ENCODE measurements at places on chromosomes 7 and 10.

- H3K4me3 ChIP-seq: no peak overlapping the region
- no peaks in the 10 kb centered on the region for H3K4me1 ChIP-seq
- no peak overlapping the region for H3K27ac ChIP-seq
- H3K27me3 ChIP-seq: no peaks in the 10 kb centered on the region
- H3K36me3 ChIP-seq: no peaks in the 10 kb centered on the region
Measured at GRCh38 chr7:120792091-120792860, 65.7 kb downstream of the TSPAN12 start.

DNA sequence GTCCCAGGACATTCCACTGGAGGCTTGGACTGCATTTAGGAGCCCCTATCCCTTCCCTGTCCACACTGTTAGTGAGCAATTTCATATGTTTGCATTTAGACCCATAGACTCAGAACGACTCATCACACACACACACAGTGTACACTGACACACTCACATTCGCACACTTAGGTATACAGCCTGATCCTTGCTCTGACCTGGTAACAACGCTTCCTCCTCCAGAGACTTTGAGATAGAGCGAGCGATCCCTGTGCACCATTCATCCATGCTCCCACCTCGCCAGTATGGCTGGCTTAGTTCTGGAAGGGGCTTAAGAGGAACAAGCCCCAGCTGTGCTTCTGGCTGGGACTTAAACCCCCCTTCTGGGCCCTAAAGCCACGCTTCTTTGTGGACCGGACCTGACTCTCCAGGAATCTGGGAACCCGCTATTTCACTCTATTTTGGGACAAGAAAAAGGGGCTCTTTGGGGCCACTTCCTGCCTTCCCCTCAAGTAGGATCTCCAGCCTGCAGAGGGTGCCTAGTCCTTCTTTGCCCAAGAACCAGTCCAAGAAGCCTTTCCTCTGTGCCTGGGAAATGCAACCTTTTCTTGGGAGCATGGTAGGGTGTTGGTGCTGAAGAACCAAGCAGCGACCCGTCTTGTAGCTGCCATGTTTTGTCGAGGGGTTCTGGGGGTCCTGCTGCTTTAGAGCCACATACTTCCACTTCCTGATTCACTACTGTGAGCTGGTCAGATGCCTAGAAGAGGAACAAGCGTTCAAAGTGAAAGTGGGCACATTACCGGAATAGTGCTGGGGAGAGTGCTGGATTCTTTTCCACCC lies 1.1 kb upstream of the HOXA13 start:
- peaks cover 33% of the 10 kb centered on the region for H3K4me1 ChIP-seq
- H3K27me3 ChIP-seq: peaks cover 95% of the 10 kb centered on the region
- no peak overlapping the region for H3K27ac ChIP-seq
- H3K36me3 ChIP-seq: no peaks in the 10 kb centered on the region
- no peak for DNase-seq

DNA sequence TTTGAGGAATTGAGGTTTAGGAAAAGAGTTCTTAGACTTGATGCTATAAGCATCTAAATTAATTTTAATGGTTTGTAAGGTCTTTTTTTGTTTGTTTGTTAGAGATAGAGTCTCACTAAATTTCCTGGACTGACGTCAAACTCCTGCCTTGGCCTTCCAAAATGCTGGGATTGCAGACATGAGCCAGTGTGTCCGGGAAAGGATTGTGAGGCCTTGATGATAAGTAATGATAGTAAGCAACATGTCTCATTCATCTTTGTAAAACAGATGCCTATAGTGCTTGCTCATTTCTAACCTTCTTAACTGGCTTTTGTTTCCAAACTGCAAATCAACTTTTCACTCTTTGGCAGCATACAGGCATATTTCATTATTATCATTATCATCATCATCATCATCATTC lies 176.0 kb upstream of the KCND2 start:
- H3K27me3 ChIP-seq: no peaks in the 10 kb centered on the region
- no peak overlapping the region for H3K27ac ChIP-seq
- H3K4me3 ChIP-seq: no peak overlapping the region
- no peaks in the 10 kb centered on the region for H3K4me1 ChIP-seq
- no peak for DNase-seq

DNA sequence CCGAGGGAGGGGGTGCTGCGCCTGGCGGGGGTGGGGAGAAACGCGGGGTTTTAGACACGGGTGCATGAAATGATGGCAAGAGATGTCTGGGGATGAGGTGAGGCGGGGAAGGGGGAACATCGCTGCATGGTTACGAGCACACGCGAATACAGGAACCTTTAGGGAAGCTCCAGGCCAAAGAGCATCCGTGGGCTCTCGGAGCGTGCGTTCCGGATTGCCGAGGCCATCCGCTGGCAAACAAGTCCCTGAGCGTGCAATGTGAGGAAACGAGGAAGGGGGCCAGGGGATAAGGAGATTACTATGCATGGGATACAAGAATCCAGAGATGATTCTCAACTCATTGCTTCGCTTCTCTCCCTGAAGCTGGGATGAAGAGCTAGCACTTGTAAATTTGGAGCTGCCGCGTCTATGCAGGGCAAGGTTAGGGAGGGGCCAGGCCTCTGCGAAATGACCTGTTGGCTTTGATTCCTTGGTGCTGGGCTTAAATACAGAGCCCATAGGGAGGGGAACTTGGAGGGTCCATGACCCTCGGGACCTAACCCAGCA lies 520 bp upstream of the WNT2 start:
- no peak for DNase-seq
- H3K4me1 ChIP-seq: peaks cover 25% of the 10 kb centered on the region
- no peak overlapping the region for H3K27ac ChIP-seq
- H3K36me3 ChIP-seq: no peaks in the 10 kb centered on the region
- peaks cover 54% of the 10 kb centered on the region for H3K27me3 ChIP-seq
- peak overlapping the region; percentile 43 for H3K4me3 ChIP-seq

GRCh38 chr10:86533328-86533727 lies 11.7 kb upstream of the WAPL start:
- no peaks in the 10 kb centered on the region for H3K36me3 ChIP-seq
- H3K27me3 ChIP-seq: peaks cover 25% of the 10 kb centered on the region
- H3K4me3 ChIP-seq: no peak overlapping the region

DNA sequence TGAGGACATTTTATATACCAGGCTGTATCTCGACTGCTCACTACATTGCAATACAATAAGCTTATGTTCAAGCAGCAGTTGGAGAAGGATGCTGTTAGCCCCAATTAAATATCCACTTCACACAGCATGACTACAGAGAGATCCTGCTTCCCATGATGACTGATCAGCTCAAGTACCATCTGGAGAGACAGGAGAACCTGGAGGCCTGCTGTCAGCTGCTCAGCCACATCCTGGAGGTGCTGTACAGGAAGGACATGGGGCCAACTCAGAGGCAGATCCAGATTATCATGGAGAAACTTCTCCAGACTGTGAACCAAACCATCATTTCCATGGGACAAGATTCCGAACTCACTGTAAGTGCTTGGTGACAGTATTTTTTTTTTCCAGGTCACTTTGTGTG lies 22.5 kb downstream of the RNF133 start:
- no peaks in the 10 kb centered on the region for H3K27me3 ChIP-seq
- no peak for DNase-seq
- no peak overlapping the region for H3K4me3 ChIP-seq
- H3K4me1 ChIP-seq: no peaks in the 10 kb centered on the region
- no peaks in the 10 kb centered on the region for H3K36me3 ChIP-seq
- no peak overlapping the region for H3K27ac ChIP-seq

DNA sequence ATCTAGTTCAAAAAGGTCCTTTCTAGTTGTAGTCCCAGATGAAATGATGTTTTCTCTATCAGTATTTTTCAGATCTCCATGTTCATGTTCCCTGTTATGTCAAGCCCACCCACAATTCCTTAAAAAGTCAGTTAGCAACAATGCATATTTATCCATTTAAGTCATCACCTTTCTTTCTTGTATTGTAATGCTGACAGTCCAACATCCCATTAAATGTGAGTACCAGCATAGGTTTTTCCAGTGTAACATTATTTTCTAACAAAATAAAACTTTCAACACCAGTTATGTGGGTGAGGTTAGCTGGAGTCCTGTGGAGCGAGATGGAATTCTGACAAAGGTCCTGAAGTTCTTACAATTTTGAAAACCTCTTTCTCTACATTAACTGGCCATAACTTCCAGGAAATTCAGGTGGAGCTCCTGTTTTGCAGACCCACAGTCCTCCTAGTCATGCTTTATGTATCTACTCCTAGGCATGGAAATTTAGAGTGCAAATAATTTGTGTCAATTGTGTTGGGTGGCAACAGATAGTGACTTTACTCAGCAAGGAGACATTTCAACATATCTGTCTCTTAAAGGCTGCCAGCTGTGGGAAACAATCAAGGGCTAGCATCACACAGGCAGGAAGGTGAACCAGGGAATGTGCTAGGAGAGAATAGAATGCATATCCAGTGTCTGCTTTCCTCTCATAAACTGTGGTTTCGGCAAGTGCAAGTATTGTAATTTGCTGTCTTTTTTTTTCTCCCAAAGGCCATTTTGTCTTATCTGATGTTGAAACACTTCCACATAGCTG lies 162.6 kb downstream of the MTERF1 start:
- no peak overlapping the region for H3K4me3 ChIP-seq
- H3K27ac ChIP-seq: no peak overlapping the region
- H3K4me1 ChIP-seq: no peaks in the 10 kb centered on the region
- no peak for DNase-seq

- no peaks in the 10 kb centered on the region for H3K36me3 ChIP-seq
- no peak overlapping the region for H3K27ac ChIP-seq
- no peaks in the 10 kb centered on the region for H3K27me3 ChIP-seq
- H3K4me3 ChIP-seq: no peak overlapping the region
Measured at GRCh38 chr10:124225029-124225466, 131.7 kb upstream of the CHST15 start.

DNA sequence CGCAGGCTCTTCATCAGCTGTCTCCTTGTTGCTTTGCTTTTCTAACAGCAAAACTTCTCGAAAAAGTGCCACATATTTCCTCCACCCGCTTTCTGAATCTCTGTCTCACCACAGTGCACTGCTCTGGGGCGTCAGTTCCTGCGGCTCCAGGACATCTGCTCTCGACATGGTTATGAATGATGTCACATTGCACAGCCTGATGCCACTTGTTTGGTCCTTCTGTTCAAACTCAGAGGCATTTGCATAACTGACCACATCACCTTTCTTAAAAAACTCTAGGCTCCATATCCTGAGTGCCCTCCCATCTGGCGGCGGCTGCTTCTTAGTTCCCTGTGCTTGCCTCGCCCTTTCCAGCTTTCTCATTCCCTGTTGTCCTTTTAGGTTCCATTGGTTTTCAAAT lies 469.3 kb upstream of the COBL start:
- no peak overlapping the region for H3K27ac ChIP-seq
- H3K27me3 ChIP-seq: no peaks in the 10 kb centered on the region
- H3K36me3 ChIP-seq: no peaks in the 10 kb centered on the region
- no peak overlapping the region for H3K4me3 ChIP-seq
- no peaks in the 10 kb centered on the region for H3K4me1 ChIP-seq
- DNase-seq: no peak

DNA sequence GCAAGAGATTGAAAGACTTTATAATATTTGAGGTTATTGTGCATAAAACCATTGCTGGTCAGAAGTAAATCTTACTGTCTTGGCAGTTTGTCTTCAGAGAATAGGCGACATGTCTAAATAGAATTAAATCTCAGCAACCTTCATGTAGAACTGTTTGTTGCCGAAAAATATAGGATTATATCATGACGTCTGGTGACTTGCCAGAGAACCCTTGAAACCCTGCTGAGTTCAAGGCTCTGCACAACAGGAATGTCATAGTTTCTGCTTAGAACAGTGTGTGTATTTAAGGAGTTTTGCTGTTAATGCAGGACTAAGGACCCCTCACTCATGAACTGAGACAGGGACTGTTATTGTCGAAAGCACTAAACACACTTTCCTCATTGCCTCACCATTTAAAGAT lies 206.4 kb upstream of the ETV1 start:
- H3K27ac ChIP-seq: peak overlapping the region; percentile 83
- DNase-seq: no peak
- no peaks in the 10 kb centered on the region for H3K36me3 ChIP-seq
- H3K4me1 ChIP-seq: no peaks in the 10 kb centered on the region
- no peaks in the 10 kb centered on the region for H3K27me3 ChIP-seq

DNA sequence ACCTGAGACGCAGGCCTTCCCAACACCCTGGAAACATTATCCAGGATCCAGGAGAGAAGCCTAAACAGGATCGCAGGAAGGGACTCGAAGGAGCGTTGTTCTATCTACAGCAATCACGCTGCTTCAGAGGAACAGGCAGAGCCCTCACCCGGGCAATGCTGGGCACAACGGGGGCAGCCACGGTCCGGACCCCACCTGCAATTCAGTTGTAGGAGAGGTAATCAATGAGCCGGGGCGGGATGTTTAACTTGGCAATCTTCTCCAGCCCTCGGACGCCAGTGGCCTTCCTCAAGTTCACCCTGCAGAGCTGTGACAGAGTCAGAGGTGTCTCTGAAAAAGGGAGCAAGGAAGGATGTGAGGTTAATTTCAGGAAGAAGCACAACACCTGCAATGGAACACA lies 25.9 kb downstream of the ASB13 start:
- no peak overlapping the region for H3K4me3 ChIP-seq
- no peak overlapping the region for H3K27ac ChIP-seq
- peaks cover 53% of the 10 kb centered on the region for H3K36me3 ChIP-seq
- no peaks in the 10 kb centered on the region for H3K27me3 ChIP-seq
- H3K4me1 ChIP-seq: peaks cover 4% of the 10 kb centered on the region
- DNase-seq: no peak

- no peak for DNase-seq
- H3K27me3 ChIP-seq: no peaks in the 10 kb centered on the region
- no peaks in the 10 kb centered on the region for H3K36me3 ChIP-seq
Measured at GRCh38 chr7:107078517-107078966, 34.0 kb downstream of the PRKAR2B start.

DNA sequence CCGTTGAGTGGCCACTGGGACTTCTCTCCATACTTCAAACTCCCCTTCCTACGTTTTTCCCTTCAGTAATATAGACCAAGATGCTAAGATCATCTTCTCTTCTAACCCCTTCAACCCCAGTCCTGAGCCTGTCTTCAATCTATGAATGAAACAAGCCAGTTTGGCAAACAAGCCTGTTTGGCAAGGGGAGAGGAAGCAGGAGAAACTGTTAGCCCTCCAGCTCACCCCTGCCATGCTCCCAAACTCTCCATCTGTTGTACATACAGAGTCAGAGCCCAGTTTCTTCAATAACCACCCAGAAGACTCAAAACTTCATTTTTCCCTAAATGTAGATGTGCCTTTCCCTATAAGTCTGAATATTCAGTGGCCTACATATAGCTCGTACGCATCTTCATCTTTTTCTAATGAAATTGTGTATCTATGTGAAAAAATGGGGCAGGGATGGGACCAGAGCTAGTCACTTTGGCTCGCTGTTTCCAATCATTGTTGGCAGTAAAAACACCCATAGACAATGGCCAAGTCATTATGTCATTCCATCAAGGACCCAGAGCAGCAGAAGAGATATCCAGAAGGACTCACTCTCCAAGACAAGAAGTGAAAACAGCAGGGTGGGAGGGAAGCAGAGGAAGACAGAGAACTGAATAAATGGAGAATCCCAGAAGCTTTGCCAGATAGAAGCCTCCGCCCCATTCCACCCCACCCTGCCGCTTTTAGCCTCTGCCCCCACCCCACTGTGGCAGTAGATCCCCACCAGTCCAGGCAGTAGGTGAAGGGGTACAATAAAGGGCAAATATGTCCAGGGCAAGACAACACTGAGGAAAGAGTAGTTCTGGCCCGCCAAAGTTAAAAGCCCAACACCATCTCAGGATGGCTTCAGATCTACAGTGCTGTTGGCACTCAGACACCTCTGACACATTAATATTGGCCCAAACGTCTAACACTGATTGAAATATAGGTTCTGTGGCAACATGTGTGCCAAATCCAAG lies 87.3 kb downstream of the DOCK4 start:
- H3K4me1 ChIP-seq: no peaks in the 10 kb centered on the region
- DNase-seq: no peak
- H3K27ac ChIP-seq: no peak overlapping the region
- H3K27me3 ChIP-seq: no peaks in the 10 kb centered on the region
- no peaks in the 10 kb centered on the region for H3K36me3 ChIP-seq
- no peak overlapping the region for H3K4me3 ChIP-seq
